Neural progenitor cell (in vitro differentiated cells): ENCODE measurements at places on chromosomes 11 and 22. TPM values are rescaled to one million over a fixed set of nuclear protein-coding genes. Genes with fewer than 3 reads are reported as not detected.
A peak's percentile ranks its signal among the peaks of the same experiment; 100 is the strongest.

MMP1 gene
- not detected in 2 replicates for total RNA-seq

TTC36 gene
- 0.62 TPM in 1 of 2 replicates, not detected in the other for total RNA-seq

APOBEC3B gene
- total RNA-seq: not detected in 2 replicates

GRCh38 chr11:80327956-80328614, 887.3 kb upstream of the TENM4 start:
- DNase-seq: peak; percentile 59

DNA sequence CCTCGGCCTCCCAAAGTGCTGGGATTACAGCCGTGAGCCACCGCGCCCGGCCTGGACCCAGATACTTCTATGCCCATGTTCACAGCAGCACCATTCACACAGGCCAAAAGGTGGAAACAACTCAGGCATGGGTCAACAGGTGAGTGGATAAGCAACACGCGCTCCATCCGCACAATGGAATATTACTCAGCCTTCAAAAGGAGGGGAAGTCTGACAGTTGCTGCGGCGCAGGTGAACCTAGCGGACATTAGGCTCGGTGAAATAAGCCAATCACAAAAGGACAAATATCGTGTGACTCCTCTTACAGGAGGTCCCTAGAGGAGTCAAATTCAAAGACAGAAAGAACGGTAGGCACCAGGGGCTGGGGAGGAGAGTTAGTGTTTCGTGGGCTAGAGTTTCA, 47.0 kb downstream of the TRMU start:
- DNase-seq: no peak

- DNase-seq: no peak
Observed at GRCh38 chr11:28877340-28877739, 769.2 kb downstream of the METTL15 start.

DNA sequence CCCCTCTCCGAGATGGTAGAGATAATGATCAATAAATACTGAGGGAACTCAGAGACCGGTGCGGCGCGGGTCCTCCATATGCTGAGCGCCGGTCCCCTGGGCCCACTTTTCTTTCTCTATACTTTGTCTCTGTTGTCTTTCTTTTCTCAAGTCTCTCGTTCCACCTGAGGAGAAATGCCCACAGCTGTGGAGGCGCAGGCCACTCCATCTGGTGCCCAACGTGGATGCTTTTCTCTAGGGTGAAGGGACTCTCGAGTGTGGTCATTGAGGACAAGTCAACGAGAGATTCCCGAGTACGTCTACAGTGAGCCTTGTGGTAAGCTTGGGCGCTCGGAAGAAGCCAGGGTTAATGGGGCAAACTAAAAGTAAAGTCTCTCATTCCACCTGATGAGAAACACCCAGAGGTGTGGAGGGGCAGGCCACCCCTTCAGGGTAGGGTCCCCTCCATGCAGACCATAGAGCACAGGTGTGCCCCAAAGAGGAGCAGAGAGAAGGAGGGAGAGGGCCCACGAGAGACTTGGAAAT, 43.2 kb downstream of the IGLL1 start:
- DNase-seq: no peak

DNA sequence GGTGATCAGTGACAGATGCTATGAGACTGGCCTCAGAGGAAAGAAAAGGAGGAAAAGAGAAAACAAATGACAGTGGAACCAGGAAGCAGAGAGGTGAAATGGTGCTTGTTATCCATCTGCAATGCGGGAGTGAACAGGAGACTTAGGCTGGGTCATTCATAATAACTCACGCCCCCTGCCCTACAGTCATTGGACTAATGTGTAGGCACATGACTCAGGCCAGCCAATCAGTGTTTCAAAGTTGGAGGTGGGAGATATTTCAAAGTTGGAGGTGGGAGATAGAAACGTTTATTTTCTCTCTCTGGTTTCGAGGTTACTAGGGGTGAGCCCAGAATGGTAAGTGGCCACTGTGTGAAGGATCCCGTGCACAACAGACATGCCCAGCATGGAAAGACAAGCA, 30.3 kb downstream of the SLC22A6 start:
- DNase-seq: no peak

DNA sequence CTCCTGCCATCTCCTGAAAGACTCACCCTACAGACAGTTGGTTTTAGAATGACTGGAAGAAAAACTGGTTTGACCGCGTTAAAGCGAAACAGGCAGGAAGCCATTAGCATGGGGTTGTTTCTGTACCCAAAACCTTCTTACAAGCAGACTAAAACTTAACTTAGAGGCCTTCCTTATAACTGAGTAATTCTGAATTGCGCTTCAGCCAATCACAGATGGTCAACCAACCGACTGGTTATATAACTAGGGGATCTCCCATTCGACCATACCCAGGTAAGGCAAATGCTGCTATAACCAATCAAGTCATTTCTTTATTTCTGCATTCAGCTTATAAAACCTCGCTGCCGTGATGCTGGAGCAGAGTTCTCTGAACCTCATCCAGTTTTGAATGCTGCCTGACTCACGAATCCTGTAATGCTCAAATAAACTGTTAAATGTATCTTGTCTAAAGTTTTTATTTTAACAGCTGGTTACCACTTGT, 87.8 kb upstream of the DRD2 start:
- DNase-seq: no peak

DNA sequence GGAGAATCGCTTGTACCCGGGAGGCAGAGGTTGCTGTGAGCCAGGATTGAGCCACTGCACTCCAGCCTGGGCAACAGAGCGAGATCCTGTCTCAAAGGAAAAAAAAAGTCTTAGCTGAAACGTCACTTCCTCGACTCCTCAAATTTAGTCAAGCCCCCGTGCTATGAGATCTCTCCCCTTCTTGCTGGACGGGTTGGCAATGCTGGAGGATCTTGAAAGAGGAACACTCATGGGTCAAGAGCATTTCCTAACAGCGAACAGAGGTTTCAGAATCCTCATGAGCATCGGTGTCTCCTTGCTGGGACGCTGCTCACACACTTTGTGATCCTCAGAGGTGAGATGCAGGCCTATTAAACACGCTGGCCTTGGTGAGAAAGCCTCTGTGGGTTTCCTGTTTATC, 35.9 kb downstream of the APOL3 start:
- DNase-seq: no peak

- peak; percentile 21 for DNase-seq
Observed at GRCh38 chr11:72072348-72072747, 8.0 kb downstream of the NUMA1 start.

DNA sequence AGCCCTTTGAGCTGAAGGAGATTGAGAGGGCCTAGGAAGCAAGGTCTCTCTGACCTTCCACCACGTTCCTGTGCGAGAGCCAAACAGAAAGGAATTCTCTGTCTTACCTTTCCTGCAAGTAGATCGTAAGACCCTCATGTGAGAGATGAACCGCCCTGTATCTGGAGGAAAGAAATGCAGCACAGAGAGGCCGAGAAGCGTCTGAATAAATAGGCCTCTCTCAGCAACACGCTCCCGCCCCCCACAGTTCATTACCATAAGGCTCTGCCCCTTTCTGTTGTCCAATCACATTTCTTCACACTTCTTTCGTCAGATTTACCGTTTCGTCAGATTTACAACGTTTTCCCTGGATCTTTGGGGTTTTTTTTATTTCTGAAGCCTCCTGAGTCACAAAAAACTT, 90.3 kb downstream of the BLID start:
- DNase-seq: no peak

DNA sequence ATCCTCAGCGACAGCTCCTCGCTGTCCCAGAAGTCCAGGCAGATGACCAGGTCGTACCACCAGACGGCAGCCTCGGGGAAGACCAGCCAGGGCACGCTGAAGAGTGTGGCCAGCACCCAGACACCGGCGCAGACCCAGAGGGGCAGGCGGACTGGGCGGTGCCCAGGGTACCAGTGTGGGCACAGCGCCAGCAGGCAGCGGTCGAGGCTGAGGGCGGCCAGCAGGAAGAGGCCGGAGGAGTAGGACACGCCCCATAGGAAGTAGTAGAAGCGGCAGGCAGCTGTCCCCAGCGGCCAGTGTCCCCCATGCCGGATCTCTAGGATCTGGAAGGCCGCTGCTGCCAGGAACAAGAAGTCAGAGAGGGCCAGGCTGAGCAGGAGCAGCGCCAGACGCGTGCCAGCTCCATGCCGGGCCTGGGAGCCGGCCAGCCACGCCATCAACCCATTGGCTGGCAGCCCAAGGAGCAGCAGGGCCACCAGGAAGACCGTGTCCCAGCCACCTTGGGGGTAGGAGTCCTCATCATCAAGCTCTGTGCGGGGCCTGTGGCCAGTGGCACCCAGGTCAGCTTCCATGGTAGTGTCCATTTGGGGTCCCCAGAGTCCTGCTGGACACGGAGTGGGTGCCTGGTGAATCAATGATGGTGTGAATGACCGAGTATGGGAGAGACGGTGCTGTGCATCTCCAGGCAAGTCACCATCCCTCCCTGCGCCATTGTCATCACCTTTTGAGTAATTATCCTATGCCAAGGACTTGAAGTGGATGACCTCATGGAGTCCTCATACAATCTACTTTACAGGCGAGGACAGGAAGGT, at the start of gene GPR152:
Gene GPR152 (minus strand): TSS at position 589 of the 812 bp plus-strand sequence. CDS start 5 bp downstream, at position 584.
- DNase-seq: no peak

DNA sequence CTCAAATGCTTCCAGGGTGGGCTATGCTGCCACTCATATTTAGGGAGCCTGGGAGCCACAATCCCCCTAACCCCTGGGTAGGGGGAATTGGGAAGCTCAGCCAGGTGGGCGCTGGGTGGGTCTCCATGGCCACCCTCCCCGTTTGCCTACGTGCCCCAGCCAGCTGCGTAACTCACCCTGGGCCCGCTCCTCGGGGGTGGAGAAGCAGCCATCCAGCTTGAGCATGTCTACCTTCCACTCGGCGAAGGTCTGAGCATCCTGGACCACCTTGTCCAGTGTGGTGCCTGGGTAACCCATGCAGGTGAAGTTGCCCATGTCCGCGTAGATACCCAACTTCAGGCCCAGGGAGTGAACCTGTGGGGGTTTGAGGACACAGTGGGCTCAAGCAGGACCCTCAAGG, 3.7 kb downstream of the NAGA start:
- DNase-seq: no peak

DNA sequence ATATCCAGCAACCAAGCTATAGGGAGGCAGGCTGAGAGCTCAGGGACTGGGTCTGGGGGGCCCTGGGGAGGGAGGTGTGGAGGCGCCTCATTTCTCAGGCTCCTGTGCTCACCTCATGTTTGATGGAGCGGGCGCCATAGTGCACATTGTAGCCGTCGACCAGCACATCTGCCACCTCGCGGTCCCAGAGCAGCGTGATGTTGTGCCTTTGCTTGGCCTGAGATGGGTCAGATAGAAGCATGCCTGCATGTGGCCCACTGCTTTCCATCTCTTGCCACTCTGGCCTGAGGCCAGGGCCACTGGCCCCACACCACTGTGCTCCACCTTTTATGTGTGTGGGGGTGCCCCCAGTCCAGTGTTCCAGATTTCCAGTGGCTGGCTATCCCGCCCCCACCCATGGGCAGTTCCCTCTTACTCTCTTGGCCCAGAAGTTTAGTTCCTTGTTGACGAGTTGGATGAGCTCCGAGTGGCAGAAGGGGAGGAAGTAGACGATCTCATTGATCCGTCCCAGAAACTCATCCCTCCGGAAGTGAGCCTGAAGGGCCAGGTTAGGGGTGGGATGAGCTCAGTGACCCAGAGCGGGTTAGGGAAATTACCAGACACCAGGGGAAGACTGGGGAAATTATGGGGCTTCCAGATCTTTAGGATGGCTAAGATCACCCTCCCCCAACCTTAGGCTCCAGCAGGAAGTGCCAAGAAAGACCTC, 50.1 kb upstream of the PHOX2A start:
- no peak for DNase-seq

DNA sequence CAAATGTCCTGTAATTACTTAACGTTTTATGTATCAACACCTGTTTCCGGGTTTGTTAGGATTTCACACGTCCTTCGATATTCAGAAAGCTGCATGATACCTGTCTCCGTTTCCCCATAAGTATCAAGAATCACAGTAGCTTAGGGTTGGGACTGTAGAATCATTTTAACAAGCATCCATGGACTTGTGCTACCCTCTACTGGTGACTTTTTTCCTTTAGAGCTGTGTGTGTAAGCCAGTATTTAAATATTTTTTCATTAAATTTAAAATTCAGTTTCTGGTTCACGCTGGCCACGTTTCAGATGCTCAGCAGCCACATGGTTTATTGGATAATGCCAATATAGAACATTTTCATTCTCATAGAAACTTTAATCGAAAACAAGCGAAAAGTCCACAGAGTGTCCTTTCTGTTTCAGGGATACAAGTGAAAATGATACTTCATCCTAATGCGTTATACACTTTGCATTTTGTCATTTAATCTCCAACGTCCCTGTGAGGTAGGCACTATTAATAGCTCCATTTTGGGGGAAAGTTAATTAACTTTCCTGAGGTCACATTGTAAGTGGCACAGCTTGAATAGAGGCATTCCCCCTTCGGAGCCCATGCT, 61.5 kb upstream of the SLC25A18 start:
- DNase-seq: peak; percentile 67

DNA sequence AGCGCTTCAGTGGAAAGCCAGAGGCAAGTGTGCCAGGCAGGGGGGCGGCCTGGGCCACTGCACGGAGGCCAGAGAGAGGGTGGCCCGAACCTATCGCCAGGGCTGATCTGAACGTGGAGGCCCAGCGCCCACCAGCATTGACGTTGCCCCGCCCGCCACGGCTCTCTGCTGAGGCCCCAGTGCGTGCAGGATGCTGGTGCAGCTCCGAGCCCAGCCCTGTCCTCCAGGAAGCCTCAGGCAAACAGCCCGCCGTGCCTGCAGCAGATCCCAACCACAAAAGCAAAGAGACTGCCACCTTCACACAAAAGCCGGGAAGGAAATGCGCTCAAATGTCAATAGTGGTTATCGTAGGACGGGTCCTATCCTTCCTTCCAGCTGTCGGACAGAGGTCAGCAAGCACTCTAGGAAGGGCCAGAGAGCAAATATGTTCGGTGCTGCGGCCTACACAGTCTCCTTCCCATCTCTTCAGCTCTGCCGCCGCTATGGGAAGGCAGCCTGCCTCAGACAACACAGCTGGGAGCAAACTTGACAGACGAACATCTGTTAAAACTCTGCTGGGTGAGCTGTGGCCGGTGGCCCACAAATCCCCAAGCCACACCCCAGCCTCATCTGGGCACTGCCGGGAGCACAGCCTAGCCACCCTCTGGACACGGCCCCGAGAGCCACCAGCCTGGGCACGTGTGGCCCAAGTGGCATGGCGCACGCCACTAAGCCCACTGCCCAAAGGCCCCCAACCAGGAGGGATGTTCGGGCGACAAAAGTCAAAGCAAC, 146.2 kb downstream of the CRYBB2 start:
- DNase-seq: no peak
